ENCODE measurements at places on chromosomes 12 and 14. TPM values are rescaled to one million over a fixed set of nuclear protein-coding genes. Genes with fewer than 3 reads are reported as not detected.

The KLRC2 gene
- 0.13 TPM for total RNA-seq

The PDZRN4 gene
- total RNA-seq, result 4.6 TPM

The FRMD6 gene
- total RNA-seq, result 27.1 TPM

DNA sequence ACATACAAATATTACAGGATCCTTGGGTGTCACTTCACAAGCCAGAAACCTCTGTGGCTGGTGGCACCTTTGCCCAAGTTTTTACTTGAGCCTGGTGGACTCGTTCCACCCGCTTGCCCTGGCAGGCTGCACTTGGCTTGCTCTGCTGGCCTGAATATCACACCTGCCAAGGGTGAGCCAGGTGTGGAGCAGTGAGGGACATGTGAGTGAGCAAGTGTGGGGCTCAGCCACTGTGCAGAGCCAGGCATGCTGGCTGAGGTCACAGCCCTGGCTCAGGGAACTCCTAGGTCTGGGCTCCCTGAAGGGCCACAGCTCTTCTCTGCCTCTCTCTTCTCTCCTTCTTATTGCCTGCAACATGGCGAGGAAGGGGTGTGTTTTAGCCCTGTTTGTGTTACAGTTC is 82.0 kb downstream of the SLC16A7 start:
- no peak overlapping the region for H3K4me3 ChIP-seq
- H3K4me1 ChIP-seq, result no peaks in the 10 kb centered on the region
- H3K27me3 ChIP-seq, result no peaks in the 10 kb centered on the region
- no peaks in the 10 kb centered on the region for H3K36me3 ChIP-seq
- DNase-seq, result no peak

DNA sequence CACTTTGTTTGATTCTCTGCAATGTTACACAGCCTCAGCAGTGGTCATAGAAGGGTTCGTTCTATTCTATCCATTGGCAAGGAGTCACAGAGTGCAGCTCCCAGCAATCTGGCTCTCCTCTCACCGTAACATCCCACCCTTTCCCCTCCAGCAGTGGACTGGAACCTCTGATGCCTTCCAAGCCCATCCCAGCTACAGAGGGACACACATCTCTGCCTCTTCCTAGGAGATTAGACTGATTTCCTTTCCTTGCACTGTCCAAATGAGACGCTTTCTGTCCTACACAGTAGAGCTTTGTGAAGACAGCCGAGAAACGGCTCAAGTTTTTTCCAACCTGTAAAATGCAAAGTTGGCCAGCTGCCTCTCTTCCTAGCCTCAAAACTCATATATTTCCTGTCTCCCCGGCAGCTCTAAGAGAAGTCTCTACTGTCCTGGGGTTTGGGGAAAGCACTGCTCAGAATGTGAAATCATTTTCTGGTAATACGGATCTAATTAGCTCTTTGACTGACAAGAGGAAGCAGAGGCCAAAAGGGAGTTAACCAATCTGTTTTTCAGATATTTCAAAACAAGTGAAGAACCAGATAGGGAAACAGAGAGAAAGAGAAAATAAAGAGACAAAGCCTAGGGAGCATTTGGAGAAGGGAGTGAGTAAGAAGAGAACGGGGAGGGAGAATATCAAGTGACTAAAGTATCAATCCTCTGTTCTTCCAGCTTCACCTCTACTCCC is 516 bp downstream of the NINJ2 start:
- H3K4me1 ChIP-seq, result peaks cover 13% of the 10 kb centered on the region
- DNase-seq, result peak; percentile 85
- H3K36me3 ChIP-seq, result no peaks in the 10 kb centered on the region

GRCh38 chr14:104436741-104437701 is 142.5 kb upstream of the C14orf180 start:
- H3K4me1 ChIP-seq, result peaks cover 17% of the 10 kb centered on the region
- H3K27me3 ChIP-seq, result no peaks in the 10 kb centered on the region
- DNase-seq, result no peak
- no peak overlapping the region for H3K27ac ChIP-seq
- H3K4me3 ChIP-seq, result no peak overlapping the region
- no peaks in the 10 kb centered on the region for H3K36me3 ChIP-seq

DNA sequence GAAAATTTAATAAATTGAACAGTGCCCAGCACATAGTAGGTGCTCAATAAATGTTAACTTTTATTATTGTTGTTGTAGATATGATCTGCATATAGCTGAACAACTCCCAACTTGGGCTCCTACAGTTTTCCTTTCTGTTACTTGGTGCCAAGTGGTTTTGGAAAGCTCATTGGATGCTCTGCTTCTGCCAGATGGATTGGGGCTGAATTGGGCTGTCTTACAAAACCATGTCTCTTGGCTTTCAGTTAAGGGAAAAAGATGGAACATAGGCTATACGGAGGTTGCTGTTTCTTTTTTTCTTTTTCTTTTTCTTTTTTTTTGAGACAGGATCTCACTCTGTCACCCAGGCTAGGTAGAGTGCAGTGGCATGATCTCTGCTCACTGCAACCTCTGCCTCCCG is 140.7 kb upstream of the PWP1 start:
- H3K27ac ChIP-seq, result peak overlapping the region; percentile 83
- H3K4me1 ChIP-seq, result peaks cover 20% of the 10 kb centered on the region
- no peaks in the 10 kb centered on the region for H3K36me3 ChIP-seq
- no peaks in the 10 kb centered on the region for H3K27me3 ChIP-seq

DNA sequence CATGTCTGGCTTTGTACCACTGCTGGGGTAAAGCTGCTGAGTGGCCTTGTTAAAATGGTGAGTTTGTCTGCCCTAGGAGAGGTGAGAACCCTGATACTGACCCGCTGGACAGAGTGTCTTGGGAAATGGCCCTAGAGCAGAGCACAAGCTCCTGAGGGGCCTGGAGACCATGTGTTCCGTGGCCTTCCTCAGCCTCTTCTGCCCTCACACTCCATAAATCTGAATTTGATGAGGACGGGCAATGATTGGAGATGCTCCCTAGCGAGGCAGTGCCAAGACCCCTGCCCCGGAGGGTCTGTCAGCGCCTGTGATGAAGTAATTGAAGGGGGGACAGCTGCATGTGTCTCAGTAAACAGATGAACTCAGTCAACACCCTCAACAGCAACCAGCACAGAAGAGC is 54.1 kb downstream of the KCNA5 start:
- H3K4me3 ChIP-seq, result no peak overlapping the region
- no peaks in the 10 kb centered on the region for H3K36me3 ChIP-seq
- DNase-seq, result no peak
- peaks cover 7% of the 10 kb centered on the region for H3K27me3 ChIP-seq

DNA sequence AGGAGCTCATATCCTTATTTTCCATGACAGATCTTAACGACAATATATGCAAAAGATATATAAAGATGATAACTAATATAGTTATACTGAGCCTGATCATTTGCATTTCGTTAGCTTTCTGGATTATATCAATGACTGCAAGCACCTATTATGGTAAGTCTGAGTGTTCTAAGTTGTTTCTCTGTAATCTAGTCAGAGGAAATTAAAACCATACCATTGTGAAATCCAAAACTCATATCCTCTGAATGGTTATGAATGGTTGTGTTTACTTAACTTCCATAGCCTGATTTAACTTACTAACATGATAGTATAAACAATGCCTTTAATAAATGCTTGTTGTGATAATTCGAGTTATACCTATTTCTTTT is 760 bp downstream of the TMEM19 start:
- no peak for DNase-seq
- H3K27ac ChIP-seq, result peak overlapping the region; percentile 92
- H3K4me3 ChIP-seq, result peak overlapping the region; percentile 80
- no peaks in the 10 kb centered on the region for H3K36me3 ChIP-seq
- H3K4me1 ChIP-seq, result peaks cover 11% of the 10 kb centered on the region

- H3K27ac ChIP-seq, result no peak overlapping the region
- H3K27me3 ChIP-seq, result no peaks in the 10 kb centered on the region
Observed at GRCh38 chr12:99977550-99977949, 7.2 kb downstream of the ANKS1B start.

- DNase-seq, result no peak
- peaks cover 32% of the 10 kb centered on the region for H3K36me3 ChIP-seq
- H3K27ac ChIP-seq, result peak overlapping the region; percentile 87
- peaks cover 41% of the 10 kb centered on the region for H3K27me3 ChIP-seq
- H3K4me1 ChIP-seq, result peaks cover 44% of the 10 kb centered on the region
Observed at GRCh38 chr12:57229046-57229633, 371 bp upstream of the SHMT2 start.

DNA sequence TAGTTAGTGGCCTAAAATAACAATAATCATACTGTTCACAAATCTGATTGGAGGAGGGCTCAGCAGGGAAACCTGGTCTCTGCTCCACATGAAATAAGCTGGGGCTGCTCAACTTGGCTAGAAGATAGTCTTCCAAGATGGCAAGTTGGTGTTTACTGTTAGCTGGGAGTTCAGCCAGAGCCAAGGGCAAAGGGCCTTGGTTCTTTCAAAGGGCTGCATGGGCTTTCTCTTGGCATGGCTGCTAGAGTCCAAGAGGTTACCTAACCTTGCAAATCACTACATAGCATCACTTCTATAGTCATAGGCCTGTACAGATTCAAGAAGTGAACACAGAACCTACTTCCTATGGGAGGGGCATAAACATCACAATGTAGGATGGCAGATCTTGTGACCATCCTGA is 7.1 kb downstream of the EXOC5 start:
- H3K36me3 ChIP-seq, result no peaks in the 10 kb centered on the region
- H3K27ac ChIP-seq, result no peak overlapping the region
- no peaks in the 10 kb centered on the region for H3K27me3 ChIP-seq
- H3K4me3 ChIP-seq, result no peak overlapping the region

DNA sequence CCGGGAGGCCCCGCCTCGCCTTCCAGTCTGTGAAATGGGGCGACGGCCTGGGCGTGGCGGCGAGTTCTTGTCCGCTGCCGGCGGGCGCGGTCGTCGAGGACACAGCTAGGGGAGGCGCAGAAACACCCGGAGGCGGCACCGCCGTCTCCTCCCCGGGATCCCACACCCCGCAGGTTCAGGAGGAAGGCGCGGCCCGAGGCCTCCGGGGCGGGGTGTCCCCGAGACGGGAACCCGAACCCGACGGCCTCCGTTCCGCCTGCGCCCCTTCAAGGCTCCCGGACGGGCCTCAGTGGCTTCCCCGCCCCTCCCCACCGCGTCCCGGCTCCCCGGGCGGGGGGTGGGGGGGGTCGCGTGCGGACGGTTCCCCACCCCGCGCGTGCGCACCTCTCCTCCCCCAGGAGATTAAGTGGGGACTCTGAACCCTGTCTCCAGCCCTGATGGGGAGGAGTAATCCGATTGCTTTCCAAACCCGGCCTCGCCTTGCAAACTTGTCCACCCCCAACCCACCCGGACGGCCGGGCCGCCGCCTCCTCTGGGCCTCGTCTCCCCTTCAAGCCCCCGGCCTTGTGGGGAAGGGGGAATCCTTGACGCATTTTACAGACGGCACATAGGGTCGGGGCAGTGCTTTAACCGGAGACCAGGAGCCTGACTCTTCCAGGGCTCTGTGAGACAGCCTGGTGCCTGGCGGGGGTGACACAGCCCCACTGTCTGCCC is 35.3 kb upstream of the ANKRD9 start:
- no peaks in the 10 kb centered on the region for H3K36me3 ChIP-seq
- peaks cover 38% of the 10 kb centered on the region for H3K4me1 ChIP-seq
- peak overlapping the region; percentile 88 for H3K27ac ChIP-seq
- DNase-seq, result peak; percentile 82

DNA sequence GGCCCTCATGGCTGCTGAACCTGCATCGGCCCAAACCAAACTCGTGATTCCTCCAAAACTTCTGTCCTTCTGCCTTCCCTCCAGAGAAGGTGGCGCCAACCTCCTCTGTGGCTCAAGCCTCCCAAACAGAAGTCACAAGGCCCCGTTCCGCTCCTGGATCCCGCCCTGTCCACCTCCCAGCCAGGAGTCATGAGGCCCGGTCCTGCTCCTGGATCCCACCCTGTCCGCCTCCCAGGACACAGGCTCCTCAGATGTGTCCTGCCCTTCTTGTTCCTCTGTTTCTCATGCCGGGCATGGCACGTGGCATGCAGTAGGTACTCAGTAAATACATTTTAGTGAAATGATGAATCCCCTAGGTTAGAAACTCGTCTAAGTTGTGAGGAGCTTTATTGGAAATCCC is 94.2 kb upstream of the SFSWAP start:
- no peak overlapping the region for H3K4me3 ChIP-seq
- H3K27me3 ChIP-seq, result peaks cover 7% of the 10 kb centered on the region
- H3K4me1 ChIP-seq, result peaks cover 28% of the 10 kb centered on the region
- no peak overlapping the region for H3K27ac ChIP-seq
- no peaks in the 10 kb centered on the region for H3K36me3 ChIP-seq

DNA sequence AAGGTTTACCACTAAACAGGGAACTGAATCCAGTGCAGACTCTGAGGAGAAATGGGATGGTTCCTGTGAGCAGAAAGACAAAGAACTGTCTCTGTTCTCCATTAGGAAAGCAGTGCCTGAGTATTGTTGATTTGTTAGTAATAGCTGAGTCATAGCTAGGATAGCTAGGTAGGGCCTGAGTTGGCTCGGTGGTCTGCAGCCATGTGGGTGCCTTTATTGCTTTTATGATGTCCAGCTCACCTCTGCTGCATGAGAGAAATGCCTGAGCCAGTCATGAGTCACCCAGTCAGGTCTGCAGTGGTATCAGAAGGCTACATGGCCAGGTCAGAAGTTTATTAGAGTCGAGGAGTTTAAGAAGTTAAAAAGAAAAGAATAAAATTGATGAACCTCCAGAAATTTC is 24.2 kb downstream of the TRHDE start:
- no peaks in the 10 kb centered on the region for H3K4me1 ChIP-seq
- no peak overlapping the region for H3K27ac ChIP-seq
- no peaks in the 10 kb centered on the region for H3K36me3 ChIP-seq
- DNase-seq, result no peak

DNA sequence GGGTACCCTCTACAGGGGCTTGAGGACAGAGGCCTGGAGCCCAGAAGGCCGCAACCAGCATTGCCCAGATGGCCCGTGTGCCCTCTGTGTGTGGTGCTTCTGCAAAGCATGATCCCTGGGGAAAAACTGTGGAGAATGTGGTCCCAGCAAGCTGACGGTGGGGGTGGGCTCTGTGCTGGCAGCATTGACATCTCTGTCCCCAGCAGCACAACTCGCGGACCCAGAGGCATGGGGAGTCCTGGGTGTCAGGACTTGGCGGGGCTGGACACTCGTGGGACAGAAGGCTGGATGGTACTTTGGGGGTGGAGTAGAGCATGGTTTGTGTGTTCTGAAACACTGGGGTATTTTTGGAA is 4.3 kb downstream of the CLBA1 start:
- H3K27me3 ChIP-seq, result no peaks in the 10 kb centered on the region
- H3K4me3 ChIP-seq, result no peak overlapping the region
- DNase-seq, result no peak
- no peak overlapping the region for H3K27ac ChIP-seq
- peaks cover 32% of the 10 kb centered on the region for H3K4me1 ChIP-seq
- peaks cover 13% of the 10 kb centered on the region for H3K36me3 ChIP-seq

DNA sequence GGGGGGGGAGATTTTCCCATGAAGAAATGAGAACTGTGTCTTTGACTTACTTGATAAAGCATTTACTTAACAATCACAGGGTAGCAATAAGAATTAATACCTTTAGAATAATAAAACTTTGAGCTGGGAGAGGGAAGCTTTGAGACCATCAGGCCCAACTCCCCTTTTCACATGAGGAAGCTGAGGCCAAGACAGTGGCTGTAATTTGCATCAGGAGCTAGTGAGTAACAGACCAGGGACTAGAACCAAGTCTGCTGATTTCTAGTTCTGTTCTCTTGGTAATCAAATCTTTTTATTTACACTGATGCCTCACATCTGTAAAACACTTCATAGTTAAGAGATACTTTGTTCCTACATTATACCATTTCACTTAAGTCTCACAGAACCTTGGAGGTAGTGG is 28.7 kb downstream of the TTC8 start:
- no peaks in the 10 kb centered on the region for H3K27me3 ChIP-seq
- peaks cover 8% of the 10 kb centered on the region for H3K36me3 ChIP-seq
- H3K27ac ChIP-seq, result no peak overlapping the region
- peak; percentile 15 for DNase-seq
- no peaks in the 10 kb centered on the region for H3K4me1 ChIP-seq
- H3K4me3 ChIP-seq, result no peak overlapping the region

GRCh38 chr14:75877292-75877691 is 104.5 kb downstream of the TGFB3 start:
- H3K27me3 ChIP-seq, result no peaks in the 10 kb centered on the region
- H3K36me3 ChIP-seq, result no peaks in the 10 kb centered on the region
- no peak overlapping the region for H3K4me3 ChIP-seq
- peak overlapping the region; percentile 4 for H3K27ac ChIP-seq
